ENCODE measurements at places on chromosomes 12 and 14.
A peak's percentile ranks its signal among the peaks of the same experiment; 100 is the strongest.

DNA sequence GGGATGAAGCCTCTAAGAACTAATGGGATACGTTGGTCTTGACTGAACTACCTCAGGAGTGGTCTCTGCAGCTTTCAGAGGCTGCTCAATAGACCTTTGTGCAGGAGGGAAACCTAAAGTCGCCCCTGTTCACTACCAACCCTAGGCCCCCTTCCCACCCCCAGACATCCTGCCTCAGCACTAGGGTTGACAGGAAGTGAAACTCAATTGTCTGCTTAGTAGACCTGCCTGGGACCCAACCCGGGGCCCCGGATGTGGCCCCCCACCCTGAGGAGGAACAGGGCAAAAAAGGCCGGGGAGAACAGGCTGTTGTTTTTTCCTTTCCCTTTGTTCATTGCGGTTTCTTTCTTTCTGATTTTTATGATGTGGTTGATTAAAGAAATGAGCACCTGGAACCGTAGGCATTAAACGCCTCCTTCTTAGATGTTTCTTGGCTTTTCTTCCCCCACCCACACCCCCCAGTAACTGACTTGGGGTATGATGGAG is 1.6 kb upstream of the DGKA start:
- no peak for DNase-seq

GRCh38 chr12:21725731-21726130 is 48.8 kb downstream of the KCNJ8 start:
- DNase-seq = no peak

DNA sequence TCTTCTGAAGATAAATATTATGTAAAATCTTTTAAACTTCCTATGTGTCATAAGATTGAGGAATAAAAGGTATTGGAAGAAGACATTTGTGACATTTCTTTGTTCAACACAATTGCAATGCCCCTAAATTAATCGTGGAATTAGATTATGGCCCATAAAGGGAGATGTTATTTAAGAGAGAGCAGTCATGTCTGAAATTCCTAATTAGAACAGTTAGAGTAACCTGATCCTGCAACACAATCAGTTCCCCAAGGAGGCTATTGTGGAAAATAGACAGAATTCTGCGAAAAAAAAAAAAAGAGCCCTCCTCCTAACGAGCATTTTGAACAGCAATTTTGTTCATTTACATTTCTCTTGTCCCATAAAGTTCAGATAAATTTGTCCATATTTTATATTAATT is 339.5 kb downstream of the PAWR start:
- DNase-seq = no peak

DNA sequence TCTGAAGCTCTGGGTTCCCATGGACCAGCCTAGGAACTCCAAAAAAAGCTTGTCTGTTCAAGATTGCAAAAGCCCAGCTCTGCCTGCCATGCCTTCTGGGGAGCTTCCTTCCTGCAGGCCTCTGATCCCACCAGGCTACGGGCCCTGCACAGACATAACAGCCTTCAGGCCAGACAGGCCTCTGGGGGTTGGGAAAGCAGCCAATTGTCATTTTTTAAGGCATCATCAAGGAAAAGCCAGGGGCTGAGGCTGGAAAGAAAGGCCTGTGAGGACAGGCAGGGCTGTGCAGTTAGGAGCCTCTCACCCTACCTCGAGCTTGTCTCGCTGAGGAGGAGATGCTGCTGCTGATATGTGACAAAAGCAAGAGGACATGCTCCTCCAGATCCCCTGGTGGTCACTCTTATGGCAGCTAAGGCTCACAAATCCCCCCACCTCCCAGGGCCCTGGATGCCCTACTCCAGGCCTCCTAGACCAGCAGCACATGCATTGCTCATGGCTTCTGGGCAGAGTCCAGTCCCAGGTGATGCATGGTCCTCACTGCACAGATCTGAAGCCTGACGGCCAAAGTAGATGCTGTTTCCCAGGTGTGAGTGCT is 2.9 kb downstream of the TMEM229B start:
- DNase-seq = no peak

- DNase-seq = no peak
Measured at GRCh38 chr14:77561881-77562280, 54.6 kb downstream of the SPTLC2 start.

DNA sequence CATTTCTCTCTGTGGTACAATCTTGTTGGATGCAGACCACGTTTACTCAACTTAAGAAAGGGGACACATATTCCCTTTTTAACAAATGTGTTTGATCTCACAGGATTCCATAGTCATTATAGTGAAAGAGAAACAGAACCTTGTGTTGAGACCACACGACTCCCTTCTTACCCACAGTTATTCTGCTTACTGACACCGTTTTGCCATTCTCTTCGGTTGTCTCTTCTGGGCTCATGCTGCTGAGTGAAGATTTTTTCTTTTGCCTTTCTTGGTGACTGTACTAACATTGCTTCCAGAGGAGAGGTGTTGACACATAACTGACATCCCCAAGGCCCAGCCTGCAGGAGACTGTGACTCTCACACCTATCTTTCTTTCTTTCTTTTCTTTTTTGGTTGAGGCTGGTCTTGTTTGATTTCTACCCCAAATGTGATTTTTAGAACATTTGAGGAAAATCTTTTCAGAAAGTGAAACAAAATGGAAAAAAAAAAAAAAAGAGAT is 61.2 kb upstream of the OTOGL start:
- DNase-seq = no peak

GRCh38 chr14:98230411-98230810 is 1041.6 kb downstream of the BCL11B start:
- DNase-seq = no peak

DNA sequence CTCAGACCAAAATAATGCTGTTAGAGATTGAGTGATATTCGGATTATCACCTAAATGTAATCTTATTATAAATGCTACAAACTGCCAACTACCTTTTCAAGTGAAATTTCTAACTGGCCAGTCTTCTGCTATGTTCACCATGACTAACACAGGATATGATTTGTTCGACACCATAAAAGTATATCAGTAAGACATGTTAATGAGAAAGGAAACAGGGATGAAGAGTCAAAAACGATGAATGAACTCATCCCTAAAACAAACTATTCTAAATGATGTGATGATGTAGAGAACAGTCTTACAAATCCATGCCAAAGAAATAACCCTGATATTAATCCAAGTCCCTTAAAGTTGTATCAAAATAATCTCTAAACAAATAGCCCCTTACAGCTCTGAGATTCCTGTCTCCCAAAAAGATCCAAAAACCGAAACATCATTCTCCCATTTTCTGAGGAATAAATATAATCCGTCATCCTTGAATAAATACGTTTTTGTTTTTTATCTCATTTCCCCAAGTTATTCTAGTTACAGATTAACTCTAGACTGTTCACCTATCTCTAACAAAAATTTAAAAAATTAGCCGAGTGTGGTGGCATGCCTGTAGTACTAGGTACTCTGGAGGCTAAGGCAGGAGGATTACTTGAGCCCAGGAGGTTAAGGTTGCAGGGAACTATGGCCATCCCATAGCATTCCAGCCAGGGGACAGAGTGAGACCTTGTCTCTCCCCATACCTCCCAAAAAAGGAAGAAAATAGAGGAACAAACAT is 9.1 kb downstream of the SCAF11 start:
- no peak for DNase-seq

- DNase-seq = no peak
Measured at GRCh38 chr12:32290411-32290810, 108.9 kb upstream of the FGD4 start.

DNA sequence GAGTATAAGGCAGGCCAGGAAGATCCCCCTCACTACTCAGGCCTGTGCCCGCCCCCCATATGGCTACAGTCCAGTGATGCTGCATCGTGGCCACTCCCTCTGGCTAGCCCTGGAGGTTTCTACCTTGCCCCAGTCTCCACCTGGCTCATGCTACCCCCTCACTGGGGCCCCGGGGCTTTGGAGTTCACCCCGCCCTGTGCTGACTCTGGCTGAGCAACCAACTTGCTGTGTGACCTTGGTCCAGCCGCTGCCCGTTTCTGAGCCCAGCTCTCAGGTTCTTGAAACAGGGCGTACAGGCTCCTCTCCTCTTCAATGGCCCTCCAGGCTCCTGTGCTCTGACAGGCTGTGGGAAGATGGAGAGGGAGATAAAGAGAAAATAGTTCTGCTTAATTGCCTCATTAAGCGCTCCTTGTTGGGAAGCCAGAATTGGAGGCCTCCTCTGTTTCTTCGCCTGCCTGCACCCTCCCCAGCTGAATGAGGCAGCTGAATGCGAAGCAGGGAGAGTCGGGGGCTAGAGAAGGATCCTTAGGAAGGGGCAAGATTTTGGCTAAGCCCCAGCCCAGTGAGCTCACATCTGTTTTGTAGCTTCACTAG is 138.2 kb upstream of the NCOR2 start:
- no peak for DNase-seq

GRCh38 chr14:35932136-35932535 is 106.0 kb downstream of the BRMS1L start:
- no peak for DNase-seq

DNA sequence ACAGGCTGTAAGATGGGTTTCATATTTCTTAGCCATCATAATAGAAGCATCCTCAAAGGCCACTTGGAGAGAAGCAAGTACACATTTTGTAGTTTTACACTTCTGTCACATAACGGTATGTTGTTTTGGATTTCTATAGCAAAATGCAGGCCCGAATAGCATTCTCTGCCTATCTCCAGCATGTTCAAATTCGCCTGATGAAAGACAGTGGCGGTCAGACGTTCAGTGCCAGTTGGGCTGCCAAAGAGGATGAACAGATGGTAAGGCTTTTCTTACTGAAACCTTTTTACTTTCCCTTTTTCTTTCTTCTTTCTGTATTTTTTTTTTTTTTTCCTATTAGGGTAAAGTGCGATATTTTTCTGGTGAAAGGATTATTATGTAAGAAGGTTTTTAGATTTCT is 110.5 kb downstream of the TTLL5 start:
- DNase-seq = no peak

GRCh38 chr14:94643316-94644101 is 31.3 kb downstream of the SERPINA3 start:
- no peak for DNase-seq

DNA sequence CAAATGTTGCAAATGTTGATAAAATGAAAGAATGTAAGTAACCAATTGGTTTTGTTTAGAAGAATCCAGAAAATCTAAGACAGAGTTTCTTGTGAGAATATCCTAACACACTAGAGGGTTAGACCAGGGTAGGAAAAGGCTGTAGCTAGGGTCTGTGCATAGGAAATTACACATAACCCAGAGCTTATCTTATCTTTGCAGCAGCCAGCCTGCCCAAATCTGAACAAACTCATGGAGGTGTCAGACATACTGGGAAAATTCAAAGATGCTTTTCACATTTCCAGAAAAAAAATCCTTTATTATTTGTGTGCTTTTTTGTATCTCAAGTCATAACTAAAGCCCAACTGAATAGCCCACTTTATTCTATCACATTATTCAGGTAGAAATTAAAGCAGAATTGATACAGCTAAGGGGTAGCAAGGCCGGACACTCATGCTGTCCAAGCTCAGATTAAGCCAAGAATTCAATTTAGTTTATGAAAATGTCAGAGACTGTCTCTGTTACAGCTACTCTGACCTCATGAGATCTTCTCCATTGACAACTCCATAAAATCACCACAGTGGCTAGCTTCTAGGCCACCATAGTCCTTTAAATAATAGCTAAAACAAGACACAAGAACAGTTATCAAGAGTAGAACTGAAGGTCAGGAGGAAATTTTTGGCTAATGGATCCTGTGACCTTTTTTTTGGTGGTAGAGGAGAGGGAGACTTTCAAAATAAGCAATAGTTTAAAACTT is 169.6 kb upstream of the RASSF8 start:
- DNase-seq = no peak

GRCh38 chr12:25200703-25201102 is 5.7 kb downstream of the ETFRF1 start:
- peak; percentile 70 for DNase-seq

DNA sequence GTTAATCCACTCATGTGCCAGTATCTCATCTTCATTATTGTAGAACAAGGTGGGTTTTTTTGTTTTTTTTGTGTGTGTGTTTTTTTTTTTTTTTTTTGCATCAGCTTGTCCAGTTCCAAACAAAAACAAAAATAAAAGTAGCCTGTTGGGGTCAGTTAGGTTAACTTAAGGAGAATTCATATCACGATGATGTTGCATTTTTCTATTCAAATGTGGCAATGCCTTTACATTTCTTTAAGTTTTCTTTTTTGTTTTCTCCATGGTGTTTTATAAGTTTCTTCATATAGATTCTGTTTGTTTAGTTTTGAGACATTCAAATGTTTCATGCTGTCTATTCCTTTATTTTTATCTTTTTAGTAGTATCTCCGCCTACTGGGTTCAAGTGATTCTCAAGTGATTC is 16.2 kb upstream of the CATSPERB start:
- no peak for DNase-seq

All from ACHN (cell line).